Stimulated activated CD4-positive, alpha-beta T cell treated with anti-CD3 and anti-CD28 coated beads, Interleukin-4, amount 100 ng/mL, for 4 hours (primary cell): ENCODE measurements at places on chromosomes 7 and 10.

DNA sequence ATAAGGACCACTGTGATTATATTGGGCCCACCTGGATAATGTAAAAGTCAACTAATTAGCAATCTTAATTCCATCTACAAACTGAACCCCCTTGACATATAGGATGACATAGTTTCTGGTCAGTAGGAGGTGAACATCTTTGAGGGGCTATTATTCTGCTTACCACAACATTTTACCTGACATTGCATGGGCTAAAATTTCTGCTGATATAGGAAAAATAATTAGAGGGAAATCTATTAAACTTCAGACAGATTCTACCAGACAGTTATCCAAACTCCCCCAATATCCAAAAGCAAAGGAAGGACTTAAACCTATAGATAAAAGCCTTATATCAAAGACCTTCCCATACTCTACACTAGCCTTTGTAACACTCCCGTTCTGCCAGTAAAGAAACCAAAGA, 443.6 kb downstream of the GRM8 start:
- DNase-seq, result no peak

DNA sequence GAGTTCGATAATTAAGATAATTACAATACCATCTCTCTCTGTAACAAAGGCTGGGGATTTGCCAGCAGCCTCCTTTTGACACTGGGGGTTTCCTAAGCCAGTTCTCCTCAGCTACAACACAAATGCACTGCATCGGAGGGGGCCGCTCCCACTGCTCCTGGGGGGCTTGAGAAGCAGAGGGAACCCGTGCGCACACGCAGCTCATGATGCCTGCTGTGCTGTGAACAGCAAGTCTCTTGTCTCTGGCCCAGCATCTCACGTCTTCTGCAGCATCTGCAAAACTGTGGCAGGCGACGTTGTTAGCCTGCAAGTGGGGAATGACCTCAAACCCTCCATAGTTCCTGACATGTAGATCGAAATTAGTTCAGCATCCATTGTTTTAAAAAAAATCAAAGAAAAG, 5.5 kb downstream of the VIPR2 start:
- no peak for DNase-seq

DNA sequence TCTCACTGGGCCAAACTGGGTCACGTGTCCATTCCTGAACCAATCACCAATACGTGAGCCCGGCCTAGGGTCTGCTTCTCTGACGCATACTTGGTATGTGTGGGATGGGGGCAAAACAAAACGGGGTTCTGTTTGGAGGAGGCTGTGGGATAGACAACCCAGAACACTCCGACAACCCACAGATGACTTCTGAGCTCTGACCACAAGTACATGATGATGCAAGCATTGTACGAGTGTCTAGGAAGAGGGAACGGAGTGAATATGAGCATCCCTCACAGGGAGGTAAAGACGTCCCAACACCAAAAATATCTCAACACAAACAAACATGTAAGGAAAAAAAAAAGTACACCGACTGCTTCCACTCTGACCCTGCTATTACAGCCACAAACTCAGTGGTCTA, 5.6 kb downstream of the DAGLB start:
- no peak for DNase-seq

GRCh38 chr10:73209705-73210104, 37.4 kb downstream of the DNAJC9 start:
- no peak for DNase-seq

DNA sequence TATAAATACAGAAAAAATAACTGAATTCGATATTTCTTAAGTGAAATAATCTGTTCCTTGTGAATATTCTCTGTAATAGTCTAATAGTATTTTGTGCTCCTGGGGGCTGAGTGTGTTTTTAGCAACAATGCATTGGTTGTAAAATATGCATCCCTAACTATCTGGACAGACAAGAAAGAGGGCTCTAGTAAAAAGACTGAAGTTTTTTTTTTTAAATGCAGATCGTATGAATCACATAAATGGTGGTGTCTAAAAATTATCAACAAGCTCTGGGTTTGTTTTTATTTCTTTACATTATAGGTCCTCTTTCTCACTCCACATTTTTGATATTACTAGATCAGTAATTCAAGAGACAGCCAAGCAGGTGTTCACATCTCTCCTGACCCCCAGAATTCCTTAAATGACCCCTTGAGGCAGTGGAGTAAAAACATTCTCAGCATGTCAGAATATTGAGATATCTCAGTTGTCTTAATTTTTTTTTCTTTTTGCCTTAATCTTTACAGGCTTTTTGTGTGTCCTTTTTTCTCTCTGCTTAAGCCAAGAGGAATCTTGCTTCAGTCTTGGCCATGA, 18.2 kb downstream of the ARID5B start:
- no peak for DNase-seq

GRCh38 chr10:121800146-121800545, 127.7 kb downstream of the ATE1 start:
- no peak for DNase-seq

- DNase-seq, result no peak
These were observed 17.8 kb upstream of the SLC18A2 start for GRCh38 chr10:117222976-117223692.

- no peak for DNase-seq
These were observed 111.5 kb upstream of the SVIL start for GRCh38 chr10:29746080-29746797.

GRCh38 chr7:47739891-47740290, 158.0 kb upstream of the TNS3 start:
- no peak for DNase-seq

- DNase-seq, result no peak
These were observed 12.4 kb upstream of the BMPER start for GRCh38 chr7:33892945-33893344.

DNA sequence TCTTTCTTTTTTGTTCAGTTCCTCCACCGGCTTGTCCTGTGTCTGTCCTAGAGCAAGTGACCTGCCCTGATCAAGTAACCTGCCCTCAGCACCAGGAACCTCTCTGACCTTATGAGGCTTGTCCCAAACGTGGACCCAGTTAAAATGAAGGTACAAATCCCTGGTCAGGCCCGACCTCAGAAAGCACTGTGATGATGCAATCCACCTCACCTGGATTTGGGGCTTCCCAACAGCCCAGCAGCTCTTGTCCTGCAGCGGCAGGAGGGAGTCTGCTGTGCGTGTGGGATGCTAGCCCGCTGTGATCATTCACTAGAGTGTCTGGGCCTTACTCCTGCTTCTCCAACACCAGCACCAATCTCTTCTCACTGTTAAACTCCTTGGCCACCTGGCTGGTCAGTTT, 11.2 kb downstream of the COL17A1 start:
- no peak for DNase-seq

- DNase-seq, result no peak
These were observed 42.4 kb downstream of the TNS3 start for GRCh38 chr7:47539398-47540052.

DNA sequence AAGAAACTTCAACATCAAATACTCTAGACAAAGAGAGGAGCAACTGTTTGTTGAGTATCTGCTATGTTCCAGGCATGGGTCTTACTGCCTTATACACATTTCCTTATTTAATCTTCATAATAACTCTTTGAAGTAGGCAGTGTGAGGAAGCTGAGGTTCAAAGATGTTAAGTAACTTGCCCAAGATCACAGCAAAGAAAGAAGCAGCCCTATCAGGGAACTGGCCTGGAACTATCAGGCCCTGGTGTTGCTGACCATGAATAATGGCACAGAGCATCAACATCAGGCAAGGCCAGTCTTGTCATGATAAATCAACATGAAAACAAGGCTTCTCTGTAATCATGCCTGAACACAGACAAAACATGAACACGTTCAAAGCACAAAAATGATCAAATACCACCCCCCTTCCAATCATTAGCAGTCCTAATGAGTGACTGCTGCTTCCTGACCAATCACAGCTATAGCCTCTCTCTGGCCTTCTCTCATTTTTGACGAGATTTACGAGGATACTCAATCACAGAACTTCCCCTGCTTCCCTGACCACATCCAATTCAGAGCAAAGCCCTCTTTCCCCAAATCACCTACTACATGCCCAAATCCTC, 2.3 kb downstream of the GSDME start:
- DNase-seq, result no peak

- DNase-seq, result no peak
These were observed 483.8 kb downstream of the TFEC start for GRCh38 chr7:115546790-115547189.

GRCh38 chr10:113326160-113327111, 226.4 kb upstream of the HABP2 start:
- peak; percentile 21 for DNase-seq

DNA sequence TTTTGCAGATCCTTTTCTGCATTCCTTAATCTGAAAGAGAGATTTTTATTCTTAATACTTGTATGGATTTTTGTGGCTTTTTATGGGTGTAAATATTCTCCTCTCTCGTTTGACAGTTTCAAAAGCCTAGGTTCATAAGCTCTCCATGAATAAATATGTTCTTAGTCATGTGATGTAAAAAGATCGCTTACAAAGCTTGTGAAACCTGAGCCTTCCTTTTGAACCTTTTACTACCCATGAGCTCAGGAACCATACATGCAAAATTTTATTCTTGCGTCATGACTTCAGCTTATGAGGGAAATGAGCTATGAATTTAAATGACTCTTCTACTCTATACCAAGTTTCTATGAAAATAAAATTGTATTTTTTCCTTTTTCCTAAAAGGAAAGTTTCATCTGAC, 98.7 kb downstream of the POLL start:
- DNase-seq, result no peak

DNA sequence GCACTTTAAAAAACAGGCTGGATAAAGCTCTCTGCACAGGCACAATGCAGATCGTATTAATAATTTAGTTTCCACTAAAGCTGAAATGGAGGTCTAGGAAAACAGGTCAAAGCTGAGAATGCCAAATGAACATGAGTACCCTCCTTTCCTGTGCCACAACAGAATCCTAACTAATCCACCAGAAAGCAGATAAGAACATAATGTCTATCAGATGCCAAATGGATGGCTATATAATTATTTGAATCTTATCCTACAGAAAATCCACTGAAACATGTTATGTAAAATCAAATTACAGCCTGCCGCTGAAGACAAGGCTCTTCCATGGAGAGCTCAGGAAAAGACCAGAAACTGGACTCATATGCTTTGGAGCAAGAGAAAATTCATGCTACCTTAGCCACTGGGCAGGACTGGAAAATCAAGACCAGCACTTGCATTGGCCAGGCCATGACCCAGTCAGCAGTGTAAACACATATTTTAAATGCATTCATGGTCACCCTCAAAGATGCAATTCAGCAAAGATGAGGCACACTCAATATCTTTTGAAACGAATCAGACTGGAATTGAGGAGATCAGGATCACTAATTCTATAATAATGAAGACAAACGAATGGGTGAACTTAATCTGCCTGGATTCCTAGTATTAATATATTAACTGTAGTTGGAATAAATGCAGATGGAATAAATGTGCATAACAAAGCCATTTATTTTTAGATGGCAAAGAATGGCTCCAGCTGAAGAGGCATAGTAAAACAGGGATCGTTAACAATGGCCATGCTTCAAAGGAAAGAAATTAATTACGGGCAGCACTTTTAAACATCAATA, 13.2 kb downstream of the ANK3 start:
- no peak for DNase-seq

- DNase-seq, result no peak
These were observed 140.4 kb downstream of the PIP4K2A start for GRCh38 chr10:22573820-22574569.

DNA sequence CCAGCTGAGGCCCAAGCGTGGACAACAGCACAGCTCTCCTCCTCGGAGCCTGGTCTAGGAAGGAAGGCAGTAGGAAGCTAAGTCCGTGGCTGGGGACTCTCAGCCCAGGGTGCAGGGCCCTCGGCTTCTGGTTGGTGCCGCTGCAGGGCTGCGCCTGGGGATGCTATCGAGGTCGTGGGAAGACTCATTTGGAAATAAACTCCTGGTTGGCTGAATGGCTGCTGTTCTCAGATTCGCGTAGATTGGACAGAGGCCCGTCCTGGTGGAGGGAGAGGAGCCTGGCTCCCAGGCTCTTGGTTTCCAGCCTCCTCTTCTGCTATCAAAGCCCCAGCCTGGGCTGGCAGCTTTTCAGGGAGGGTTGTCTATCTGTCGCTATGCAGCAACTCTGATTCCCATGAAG, 152.6 kb upstream of the FZD8 start:
- no peak for DNase-seq

DNA sequence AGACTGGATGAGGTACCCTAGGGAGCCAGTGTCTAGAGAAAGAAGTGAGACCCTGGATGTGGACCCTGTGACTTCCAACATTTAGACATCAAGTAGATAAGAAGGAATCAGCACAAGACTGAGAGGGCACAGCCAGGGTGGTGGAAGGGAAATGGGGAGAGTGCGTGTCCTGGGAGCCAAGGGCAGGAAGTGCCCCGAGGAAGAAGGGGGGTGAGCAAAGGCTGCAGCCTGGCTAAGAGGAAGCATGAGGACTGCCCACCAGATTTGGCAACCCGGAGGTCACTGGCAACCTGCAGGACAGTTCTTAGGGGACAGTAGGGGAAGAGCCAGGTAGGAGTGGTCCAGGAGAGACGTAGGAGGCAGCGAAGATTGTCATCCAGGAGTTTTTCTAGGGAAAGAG, 14.8 kb downstream of the COL13A1 start:
- no peak for DNase-seq

GRCh38 chr7:99140813-99141212, 3.1 kb downstream of the SMURF1 start:
- no peak for DNase-seq

DNA sequence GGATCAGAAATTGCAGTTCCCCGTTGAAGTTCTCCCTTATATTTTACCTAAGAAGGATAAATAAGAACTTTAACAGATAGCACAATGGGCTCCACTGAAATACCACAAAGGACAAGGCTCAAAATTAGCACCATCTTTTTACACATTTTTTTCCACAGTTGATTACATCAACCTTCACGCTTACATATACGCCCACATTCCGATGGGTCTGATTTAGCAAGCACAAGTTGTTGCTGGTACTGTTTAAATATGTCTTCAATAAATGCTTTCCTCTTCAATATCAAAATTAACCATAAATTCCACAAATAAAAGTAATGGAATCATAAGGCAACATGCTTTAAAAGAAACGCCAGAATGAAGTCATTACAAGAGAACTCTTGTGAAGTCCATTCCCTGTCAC, 79.5 kb downstream of the NEBL start:
- DNase-seq, result no peak
